Stimulated activated effector memory CD8-positive, alpha-beta T cell treated with anti-CD3 and anti-CD28 coated beads, Interleukin-12 subunit alpha, Interleukin-12 subunit beta, amount 100 ng/mL, for 72 hours (primary cell): ENCODE measurements at places on chromosomes 2 and 18.

DNA sequence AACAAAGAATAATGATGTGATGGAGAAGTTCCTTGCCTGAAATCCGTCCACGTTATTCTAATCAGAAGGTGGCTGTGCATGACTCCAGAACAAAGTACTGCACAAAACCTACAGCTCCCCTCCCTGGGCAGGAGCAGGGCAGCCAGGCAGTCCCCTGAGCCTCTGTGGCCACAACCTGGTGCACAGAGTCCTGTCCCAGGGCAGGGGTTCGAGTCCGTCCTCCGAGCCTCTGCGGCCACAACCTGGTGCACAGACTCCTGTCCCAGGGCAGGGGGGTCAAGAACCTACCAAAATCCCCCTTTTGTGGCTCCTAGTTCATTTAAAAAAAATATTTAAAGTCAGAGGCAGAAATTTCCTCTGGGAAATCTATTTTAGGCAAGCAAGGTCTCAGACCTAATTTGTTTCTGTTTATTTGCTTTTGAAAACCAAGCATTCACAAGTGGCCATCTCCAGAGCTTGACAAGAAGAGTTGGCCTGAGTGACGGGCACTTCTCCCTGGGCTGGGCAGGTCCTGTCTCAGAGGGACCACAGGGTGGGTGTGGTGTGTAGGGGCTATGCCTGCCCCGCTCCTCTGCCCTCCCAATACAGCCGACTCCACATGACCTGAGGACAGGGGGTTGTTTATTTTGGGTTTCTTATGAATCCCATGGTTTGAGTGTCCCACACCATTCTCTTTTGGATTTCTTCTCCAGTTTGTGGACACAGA lies 255.9 kb upstream of the PXDN start:
- DNase-seq, result no peak

- no peak for DNase-seq
Measured at GRCh38 chr2:159774370-159774990, 23.5 kb downstream of the CD302 start.

- DNase-seq, result no peak
Measured at GRCh38 chr2:64466478-64467085, 12.6 kb downstream of the LGALSL start.

DNA sequence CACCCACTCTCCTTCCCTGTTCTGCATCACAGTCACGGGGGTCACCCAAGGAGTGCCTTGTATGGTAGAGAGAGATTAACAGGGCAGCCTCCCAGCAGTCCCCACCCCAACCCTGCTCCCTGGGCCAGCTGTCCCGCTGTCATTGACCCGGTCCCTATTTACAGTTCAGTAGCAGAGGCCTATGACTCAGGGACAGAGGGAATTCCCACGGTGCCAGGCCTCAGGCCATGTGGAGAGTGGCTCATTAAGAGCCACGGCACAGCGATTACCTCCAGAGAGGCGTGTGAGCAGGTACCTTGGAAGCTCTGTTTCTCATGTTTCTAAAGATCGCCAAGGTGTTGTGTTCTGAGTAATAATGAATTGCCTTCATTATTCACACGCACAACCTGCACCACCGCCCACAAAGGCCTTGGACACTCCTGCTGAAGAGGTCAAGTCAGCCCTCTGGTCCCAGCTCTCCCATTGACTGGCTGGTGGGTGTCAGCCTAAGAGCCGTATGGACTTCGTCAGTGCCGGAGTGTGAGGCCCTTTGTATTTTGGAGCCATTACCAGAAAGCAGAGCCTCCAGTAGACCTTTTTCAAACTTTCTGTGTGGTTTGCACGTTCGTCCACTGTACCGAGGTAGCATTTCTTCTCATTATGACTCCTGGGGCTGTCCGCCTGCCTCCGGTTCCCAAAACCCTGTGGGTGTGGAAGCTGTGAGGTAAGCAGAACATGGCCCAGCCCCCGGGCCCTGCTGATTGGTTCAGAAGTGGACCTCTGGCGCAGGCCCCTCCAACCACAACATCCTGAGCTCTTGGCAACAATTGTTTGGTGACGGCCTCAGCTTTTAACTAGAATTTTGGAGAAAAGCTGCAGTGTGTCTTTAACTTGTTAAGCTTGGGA lies 47.0 kb downstream of the SERTAD2 start:
- DNase-seq, result peak; percentile 91

DNA sequence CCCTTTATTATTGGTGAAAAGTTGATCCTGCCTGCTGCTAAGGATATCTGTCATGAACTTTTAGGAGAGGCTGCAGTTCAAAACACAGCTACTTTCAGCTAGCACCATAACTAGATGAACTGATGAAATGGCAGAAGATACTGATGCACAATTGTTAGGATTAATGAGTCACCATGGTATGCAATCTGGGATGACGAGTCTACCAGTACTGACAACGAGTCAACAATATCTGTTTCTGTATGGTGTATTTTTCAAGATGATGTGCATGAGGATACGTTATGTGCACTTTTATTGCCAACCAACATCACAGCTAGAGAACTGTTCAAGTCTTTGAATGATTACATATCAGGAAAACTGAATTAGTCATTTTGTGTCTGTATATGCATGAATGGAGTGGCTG lies 68.7 kb downstream of the NETO1 start:
- DNase-seq, result no peak

DNA sequence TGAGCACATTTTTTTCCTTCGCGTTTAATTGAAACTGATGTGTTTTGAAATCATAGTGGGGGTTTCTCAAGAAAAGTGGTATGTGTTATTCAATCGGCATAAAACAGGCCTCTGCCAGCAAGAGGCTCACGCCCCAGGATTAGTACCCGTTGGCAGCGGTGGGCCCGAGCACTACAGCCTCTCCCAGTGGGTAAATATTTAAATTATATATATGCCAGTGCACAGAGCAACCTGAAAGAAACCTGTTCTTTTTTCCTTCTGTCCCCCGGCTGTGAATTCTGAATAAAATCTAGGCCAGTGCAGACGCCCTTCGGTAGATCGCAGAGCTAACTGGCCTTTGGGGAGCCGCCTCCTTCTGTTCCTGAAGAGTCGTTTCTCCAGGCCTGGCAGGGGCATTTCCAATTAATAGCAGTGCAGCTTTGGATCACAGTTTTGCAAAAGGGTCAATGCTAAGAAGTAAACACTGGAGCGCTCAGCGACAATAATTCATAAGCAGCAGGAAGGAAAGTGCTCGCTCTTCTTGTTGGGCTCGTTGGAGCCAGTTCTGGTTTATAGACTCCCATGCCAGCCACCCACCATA lies 202.8 kb upstream of the SALL3 start:
- DNase-seq, result no peak

DNA sequence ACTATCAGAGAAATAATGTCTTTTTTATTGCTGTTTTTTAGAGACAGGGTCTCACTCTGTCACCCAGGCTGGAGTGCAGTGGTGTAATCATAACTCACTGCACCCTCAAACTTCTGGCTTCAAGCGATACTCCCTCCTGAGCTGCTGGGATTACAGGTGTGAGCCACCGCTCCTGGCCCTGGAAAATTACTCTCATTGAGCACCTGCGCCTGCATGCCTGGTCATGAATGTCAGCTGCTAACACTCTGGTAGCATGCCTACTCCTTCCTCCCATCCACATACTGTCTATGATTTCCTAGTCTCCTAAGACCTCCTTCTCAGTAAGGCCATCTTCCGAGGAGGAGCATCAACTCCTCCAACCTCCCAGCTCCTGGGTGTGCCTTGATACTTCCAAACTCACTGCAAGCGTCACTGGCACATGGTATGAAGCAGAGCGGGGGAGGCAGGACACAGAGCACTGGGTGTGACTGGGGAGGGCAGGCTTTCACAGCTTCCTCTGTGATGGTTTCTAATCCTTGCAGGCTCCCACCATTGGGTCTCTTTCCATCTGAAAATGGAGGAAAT lies 1.6 kb upstream of the MAP2 start:
- DNase-seq, result no peak

- DNase-seq, result no peak
Measured at GRCh38 chr2:224310943-224311625, 90.8 kb downstream of the FAM124B start.

DNA sequence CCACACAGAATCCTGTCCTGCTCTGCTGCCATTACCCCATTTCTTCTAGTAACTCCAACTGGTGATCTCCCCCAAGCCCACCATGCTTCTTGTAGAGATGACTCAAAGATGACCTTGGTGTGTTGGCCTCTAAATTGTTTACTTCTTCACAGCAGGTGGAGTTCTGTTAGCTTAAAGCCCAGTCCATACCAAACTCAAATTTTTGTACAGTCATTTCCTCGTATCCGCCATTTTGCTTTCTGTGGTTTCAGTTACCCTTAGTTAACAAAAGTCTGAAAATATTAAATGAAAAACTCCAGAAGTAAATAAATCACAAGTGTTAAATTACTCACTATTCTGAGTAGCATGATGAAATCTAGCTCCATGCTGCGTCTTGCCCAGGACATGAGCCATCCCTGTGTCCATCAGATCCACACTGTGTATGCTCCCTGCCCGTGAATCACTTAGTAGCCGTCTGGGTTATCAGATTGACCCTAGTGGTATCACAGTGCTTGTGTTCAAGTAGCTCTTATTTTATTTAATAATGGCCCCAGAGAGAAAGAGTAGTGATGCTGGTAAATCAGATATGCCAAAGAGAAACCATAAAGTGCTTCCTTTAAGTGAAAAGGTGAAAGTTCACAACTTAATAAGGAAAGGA lies 133.3 kb upstream of the NOL4 start:
- DNase-seq, result no peak

- no peak for DNase-seq
Measured at GRCh38 chr2:228669690-228670089, 488.2 kb upstream of the SPHKAP start.

DNA sequence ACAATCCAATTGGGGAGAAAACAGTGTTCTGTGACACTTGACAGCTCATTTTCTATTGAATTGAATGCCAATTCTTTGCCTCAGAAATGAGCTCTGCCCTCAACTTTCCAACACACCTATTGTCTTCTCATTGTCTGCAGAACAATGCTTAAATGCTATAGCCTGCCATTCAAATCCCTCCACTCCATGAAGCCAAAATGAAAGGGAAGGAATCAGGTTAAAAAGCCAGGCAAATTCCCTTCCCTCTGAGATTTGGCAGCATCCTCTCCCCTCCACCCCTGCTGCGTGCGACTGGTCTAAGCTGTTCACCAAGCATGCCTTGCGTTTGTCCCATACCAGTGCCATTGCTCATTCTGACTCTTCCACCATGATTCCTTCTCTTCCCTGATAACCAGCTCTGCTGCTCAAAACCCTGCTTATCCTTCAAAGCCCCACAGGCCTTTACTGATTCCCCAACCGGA lies 32.4 kb upstream of the TMEM131 start:
- no peak for DNase-seq

GRCh38 chr2:20523073-20523798 lies 76.4 kb downstream of the RHOB start:
- no peak for DNase-seq

DNA sequence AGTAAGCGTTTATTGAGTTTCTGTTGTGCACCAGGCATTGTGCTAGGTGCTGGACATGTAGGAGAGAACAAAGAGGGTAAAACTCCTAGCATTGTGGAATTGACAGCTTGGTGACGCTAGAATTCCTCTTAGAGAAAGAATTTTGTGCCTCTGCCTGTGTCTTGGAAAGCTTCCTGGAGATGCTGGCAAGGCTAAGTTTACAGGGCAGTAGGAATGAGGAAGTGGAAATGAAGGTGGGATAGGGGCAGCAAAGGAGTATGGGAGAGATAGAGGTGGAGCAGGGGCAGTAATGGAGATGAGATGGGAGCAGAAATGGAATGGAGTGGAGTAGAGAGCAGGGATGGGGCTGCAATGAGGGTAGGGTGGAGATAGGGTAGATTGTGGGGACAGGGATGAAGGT lies 29.8 kb downstream of the GPR39 start:
- no peak for DNase-seq

DNA sequence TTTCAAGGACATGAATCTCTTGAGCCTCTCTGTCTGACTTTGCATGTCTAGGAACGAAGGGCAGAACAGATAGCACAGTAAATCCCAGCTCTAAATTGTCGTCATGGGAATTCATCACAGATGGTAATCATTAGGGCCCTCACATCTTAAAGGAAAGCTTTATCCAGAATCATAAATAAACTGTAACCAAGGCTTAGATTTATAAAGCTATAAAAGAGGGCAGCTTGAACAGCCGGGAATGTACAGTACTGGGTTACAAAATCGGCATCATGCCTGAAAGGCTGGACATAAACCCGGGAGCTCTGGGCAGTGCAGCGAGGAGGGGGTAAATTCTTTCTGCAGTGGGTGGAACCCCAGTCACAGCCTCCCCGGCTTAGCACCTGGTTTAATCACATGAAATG lies 144.4 kb downstream of the GFPT1 start:
- no peak for DNase-seq

DNA sequence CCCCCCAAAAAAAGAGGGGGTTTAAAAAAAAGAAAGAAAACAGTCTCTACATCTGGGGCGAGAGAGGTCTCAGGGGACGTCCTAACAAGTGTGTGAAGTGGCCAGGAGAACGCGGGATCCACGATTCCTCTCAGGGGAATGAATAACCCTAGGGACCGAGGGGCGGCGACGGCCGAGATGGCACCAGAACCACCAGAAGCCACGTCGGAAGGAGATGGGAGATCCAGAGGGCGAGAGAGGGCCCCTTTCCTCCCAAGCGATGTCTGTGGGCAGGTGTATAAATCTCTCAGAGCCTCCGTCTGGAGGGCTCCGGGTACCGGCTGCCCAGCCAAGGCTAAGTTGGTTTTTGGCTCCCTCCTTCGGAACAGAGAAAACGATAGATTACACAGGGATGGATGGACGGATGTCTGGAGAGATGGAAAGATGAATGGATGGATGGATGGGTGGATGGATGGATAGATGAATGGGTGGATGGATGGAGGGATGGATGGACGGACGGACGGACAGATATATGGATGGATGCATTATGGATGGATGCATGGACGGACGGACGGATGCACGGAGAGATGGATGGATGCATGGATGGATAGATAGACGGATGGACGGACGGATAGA lies 1.7 kb downstream of the EPHA4 start:
- DNase-seq, result peak; percentile 5

- no peak for DNase-seq
Measured at GRCh38 chr2:109062145-109062858, 66.7 kb upstream of the SH3RF3 start.

DNA sequence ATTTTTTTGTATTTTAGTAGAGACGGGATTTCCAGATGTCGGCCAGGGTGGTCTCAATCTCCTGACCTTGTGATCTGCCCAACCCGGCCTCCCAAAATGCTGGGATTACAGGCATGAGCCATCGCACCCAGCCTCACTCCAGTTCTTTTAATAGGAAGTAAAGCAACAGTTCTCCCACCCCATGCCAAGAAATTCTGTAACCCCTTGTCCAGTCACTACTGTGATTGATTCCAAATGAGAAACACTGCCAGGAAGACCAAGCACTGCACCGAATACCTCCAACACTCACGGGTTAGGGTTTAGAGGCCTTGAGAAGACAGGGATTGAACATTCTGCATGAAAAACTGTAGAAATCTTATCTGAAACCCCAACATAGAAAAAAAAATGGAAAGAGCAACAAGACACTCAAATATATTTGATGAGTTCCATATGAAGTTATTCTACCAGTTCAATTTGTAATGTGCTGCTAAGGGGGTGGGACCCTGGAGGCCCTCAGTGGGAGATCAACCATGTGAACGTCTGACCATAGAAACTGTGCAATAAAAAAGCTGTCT lies 48.2 kb upstream of the BIN1 start:
- DNase-seq, result no peak
